ENCODE measurements at places on chromosomes 7 and 10. TPM values are rescaled to one million over a fixed set of nuclear protein-coding genes. Genes with fewer than 3 reads are reported as not detected.

TMEM196 gene
- 0.01 TPM for polyA plus RNA-seq

CLCN1 gene
- 0.09 TPM for polyA plus RNA-seq

PGAM1 gene
- polyA plus RNA-seq = 164 TPM

LRMDA gene
- polyA plus RNA-seq = 22.1 TPM

CHN2 gene
- polyA plus RNA-seq = 14.7 TPM

GRM3 gene
- polyA plus RNA-seq = 0.22 TPM

Measured in renal pelvis (tissue), 12 donors.